ENCODE measurements at places on chromosomes 3 and 15.

GRCh38 chr3:23885210-23885609 lies 31.6 kb downstream of the NKIRAS1 start:
- no peak for DNase-seq

GRCh38 chr15:68204776-68205557 lies at the start of gene CALML4:
Gene CALML4 (minus strand): TSS chr15:68205332. CDS start chr15:68205247, 85 bp downstream.
- DNase-seq, result no peak

GRCh38 chr15:88448991-88449461 lies 18.2 kb downstream of the MRPL46 start:
- no peak for DNase-seq

GRCh38 chr3:24305795-24306467 lies 188.7 kb downstream of the THRB start:
- no peak for DNase-seq

DNA sequence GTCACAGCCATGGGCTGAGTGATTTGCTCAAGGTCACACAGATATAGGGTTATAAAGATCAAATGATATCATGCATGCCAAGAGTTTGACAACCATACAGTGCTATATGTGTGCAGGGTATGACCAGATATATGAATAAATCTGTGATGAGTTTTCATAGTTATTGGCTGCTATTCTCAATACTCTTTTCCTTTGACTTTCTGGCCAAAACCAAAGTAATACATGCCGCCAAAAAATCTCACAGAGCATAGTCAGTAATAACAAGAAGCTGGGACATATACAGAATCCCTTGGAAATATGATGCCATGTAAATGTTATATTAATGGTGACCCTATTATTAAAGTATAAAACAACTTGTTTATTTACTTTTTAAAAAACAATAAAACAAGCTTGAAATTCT lies 11.6 kb upstream of the TSC22D2 start:
- no peak for DNase-seq
